ENCODE measurements at places on chromosomes 16 and 17. TPM values are rescaled to one million over a fixed set of nuclear protein-coding genes. Genes with fewer than 3 reads are reported as not detected.

- peak; percentile 51 for DNase-seq
Observed at GRCh38 chr17:45150911-45151809, 2.9 kb downstream of the HEXIM1 start.

DNA sequence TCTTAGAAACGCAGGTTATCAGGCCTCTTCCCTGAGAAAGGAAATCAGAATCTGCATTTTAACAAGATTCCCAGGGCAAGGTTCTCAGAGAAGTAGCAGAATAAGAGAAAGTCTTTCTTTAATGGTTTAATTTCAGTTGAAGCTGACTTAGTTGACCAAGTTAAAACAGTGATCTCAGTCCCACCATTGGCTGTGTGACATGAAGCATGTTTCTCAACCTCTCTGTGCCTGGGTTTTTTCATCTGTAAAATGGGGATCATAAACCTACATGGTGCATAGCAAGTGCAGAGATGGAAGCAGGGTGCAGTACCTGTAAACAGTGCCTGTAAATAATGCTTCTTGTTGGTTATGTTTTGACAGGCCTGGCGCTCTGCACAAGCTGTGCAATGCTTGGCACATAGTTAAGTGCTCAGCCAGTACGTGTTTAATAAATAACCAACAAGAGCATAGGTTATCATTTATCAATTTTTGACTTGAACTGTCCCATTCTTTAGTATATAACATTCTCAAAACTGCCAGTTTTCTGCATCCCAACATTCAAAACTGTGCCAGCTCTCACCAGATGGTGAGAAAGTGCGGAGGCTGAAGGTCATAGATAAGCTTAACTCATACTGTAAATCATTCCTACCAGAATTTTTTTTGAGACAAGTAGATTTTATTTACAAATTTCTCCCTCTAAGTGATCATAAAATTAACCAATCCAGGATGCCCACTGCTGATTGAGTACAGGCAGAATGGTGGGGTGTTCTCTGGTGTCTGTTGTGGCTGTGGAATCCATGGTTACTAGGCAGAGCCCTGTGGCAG lies 6.9 kb downstream of the C17orf67 start:
- no peak for DNase-seq

The SPATA22 gene
- total RNA-seq, result not detected

The CES4A gene
- total RNA-seq, result 5.0 TPM

All from GM23248 (cell line).